ENCODE measurements at places on chromosomes 12 and 14.

- DNase-seq, result no peak
Measured at GRCh38 chr12:59452259-59452658, 143.6 kb upstream of the SLC16A7 start.

DNA sequence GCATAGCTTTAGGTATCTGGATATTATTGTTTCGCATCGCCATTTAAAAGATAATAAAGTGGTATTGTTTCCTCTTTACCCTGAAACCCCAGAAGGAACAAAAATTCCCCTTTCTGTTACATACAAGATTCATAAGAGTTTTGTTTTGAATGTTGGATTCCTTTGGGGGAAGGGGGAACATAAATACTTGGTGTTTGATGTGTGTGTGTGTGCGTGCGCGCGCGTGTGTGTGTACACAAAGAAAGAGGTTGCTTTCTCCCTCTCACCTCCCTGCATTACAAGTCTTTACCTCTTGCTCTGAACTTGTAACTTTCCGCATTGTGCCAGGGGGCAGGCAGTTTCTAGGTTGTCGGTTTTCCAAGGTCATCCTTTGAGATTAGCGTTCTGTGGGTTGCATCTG lies 76.4 kb downstream of the GPATCH2L start:
- no peak for DNase-seq

- DNase-seq, result no peak
Measured at GRCh38 chr12:26554332-26554731, 278.7 kb downstream of the ITPR2 start.

- DNase-seq, result no peak
Measured at GRCh38 chr12:13175499-13175898, 21.0 kb upstream of the EMP1 start.

- no peak for DNase-seq
Measured at GRCh38 chr12:49330032-49330619, 6.9 kb downstream of the C1QL4 start.

DNA sequence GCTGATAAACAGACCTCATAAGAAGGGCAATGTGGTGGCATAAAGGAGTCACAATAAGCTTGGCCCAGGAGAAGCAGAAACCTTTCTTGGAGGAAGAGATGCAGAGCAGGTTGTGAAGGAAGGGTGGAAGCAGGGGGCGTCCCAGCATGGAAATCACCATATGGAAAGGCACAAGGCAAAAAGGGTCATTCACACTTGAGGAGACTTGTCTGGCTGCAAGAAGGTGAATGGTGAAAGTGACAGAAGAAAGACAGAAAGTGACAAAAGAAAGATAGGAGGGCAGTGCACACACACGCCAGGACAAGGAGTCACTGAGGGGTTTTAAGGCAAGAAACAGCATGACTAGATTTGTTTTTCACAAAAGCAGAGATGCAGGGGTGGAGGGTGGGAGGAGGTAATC lies 38.3 kb downstream of the GALNT4 start:
- DNase-seq, result no peak

- no peak for DNase-seq
Measured at GRCh38 chr14:51084507-51084906, 10.4 kb downstream of the TRIM9 start.

DNA sequence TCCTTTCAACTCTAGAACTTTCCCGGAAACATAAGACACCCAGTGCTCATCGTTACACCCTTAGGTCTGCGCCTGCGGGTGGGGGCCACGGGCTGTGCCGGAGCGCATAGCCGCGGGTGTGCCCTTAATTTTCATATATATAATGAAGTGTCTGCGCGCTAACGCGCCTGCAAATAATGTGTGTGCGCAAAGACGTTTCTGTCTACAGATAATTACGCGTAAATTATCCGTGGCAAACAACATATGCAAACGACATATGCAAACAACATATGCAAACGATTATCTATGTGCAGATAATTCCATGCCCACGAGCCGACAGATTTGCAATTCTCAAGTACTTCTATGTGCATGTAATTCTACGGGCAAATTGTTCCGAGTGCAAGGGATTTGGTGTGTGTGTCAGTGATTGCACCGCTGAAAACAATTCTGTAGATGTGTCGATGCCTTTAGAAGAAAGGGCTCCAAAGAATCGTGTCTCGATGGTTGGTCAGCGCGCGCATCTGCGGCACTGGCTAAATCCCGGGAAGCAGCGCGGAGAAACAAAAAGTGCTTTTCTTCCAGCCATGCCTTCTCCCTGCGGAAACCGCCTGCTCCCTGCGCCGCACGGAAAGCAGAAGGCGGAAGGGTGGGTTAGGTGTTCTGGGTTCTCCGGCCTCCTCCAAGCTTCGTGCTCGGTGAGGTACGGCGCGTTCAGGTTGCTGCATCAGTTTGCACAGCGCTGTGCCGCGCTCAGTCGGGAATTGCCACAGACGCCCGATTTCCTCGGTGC lies 34.5 kb upstream of the TBX5 start:
- DNase-seq, result no peak

DNA sequence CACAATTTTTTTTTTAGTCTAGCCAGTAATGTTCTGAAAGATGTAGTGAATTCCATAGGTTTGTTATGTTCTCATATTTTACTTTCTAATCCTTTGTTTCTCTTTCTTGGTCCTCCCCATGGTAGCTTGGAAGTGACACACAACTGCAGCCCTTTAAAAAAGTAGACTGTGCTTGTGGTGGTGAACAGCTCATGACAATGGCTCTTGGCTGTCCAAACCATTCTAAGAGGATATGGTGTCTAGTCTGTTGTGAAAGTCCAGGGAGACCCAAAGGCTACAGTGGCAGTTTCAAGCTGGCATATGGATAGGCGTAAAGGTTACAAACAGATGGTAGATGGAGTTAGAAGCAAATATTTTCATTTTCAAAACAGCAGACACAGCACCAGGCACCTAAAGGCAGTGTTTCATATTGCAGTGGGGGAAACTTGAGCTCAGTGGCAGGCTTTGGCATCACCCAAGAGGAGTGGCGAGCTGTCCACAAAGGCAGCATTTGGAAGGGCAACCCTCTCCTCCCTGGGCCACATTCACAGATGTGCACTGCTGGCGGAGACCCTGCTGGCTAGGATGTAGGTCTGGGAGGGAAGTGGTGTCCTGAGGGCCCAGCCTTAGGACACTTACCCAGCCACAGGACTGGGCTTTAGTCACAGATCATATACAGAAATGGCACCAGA lies 102.1 kb downstream of the DYRK2 start:
- peak; percentile 58 for DNase-seq

- DNase-seq, result no peak
Measured at GRCh38 chr12:118884226-118884625, 97.1 kb upstream of the SRRM4 start.
